ENCODE measurements at places on chromosomes 7 and 10.

DNA sequence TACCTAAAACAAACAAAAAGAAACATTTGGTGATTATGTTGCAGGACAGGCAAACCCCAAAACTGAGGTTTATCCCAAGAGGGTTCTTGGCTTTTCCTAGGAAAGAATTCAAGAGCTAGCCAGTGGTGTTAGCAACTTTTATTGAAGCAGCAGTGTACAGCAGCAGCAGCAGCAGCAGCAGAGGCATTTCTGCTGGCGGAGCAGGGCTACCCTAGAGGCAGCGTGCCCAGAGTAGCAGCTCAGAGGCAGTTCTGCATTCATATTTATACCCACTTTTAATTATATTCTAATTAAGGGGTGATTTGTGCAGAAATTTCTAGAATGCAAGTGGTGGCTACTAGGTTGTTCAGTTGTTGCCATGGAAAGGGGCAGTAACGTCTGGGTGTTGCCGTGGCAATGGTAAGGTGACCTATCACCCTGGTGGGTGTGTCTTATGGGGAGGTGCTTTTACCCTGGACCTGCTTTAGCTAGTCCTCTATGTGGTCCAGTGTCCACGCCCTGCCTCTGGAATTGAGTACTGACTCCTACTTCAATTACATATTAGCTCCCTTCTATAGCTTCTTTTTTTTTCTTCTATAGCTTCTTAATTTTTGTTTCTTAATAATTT lies 53.9 kb downstream of the VCL start:
- no peak for DNase-seq

DNA sequence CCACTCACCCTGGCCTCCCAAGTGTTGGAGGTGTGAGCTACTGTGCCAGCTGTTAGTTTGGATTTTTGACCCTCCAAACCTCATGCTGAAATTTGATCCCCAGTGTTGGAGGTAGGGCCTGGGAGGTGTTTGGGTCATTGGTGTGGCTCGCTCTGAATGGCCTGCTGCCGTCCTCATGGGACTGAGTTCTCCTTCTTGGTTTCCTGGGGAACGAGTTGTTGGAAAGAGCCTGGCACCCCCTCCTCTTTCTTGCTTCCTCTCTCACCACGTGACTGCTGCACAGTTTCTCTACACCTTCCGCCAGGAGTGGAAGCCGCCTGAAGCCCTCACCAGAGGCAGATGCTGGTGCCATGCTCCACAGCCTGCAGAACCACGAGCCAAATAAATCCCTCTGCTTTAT lies 253.5 kb downstream of the PHTF2 start:
- DNase-seq: no peak

GRCh38 chr7:141557360-141557759 lies 6.2 kb downstream of the AGK start:
- DNase-seq: no peak

DNA sequence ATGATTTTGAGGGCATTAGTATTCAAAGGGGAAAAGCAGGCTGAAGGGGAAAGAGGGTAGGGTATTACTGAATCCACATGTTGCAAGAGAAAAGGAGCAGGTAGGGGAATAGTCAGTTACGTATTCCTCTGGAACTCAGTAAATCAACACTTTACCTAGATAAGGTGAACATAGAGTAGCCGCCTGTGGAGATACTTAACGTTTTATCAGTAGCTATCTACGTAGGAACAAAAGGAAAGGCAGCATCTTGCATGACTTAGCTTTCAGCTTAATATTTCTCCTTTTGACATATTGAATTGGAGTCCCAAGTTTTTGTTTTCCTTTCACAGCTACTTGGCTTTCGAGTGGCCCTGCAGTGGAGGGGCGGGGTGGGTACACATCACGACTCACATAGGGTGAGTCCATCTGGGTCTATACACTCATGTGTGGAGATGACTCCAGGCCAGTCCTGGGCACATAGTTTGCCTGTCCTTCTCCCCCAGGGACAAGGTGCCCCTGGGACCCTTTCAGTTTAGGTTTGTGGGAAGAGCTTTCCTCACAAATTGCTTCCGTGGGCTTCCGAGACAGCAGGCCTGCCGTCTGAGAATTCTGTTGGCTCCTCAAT lies 48.1 kb downstream of the CCNY start:
- DNase-seq: peak; percentile 57

- DNase-seq: no peak
Measured at GRCh38 chr10:25989951-25990350, 55.9 kb downstream of the MYO3A start.

DNA sequence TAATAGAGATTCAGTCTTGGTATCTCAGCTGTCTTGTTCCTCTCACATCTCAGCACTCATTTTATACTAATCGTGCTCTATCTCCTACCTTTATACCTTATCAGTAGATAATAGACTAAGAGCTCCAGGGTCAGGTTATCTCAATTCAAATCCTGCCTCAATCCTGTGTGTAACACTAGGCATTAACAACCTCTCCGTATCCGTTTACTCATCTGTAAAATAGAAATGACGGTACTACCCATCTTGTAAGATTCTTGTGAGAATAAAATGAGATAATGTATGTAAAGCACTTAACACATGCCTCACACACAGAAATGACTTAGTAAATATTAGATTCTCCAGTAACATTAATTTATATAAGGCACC lies 622 bp upstream of the P4HA1 start:
- no peak for DNase-seq

DNA sequence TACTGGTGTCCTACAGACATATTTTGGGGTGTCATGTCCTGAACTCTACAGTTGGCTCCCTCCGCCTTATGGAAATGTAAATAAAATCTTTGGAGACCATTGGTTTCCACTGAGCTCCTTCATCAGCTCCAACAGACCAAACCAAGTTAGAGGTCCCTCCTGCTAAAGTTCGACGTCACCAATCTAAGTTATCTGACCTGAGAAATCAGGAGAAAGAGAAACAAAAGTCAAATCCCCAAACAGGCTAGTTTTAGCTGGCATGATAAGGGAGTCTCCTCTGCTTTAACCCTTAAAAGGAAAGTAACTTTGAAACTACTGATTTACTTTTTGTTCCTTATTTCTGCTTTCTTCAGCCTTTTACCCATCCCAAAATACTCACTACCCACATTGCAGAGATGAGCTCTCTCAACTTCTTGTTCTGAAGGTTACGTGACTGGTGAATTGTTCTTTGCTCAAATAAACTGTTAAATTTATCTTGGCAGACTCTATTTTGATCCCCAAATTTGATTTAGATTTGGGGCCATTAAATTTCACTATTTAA lies 39.9 kb downstream of the AVL9 start:
- no peak for DNase-seq

- DNase-seq: no peak
Measured at GRCh38 chr10:28481968-28482367, 51.0 kb upstream of the WAC start.

- DNase-seq: no peak
Measured at GRCh38 chr10:80532571-80532970, 5.1 kb upstream of the SH2D4B start.

DNA sequence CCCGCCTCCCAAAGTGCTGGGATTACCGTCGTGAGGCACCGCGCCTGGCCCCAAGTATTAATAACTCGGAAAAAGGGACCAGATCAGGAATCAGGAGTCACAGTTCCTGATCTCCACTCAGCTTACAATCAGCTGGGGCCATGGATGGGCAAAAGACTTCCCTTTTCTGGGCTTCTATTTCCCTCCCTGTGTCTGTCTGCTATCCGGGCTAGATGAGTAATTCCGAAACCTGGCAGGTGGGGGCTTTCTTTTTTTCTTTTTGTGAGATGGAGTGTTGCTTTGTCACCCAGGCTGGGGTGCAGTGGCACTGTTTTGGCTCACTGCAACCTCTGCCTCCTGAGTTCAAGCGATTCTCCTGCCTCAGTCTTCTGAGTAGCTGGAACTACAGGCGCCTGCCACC lies 11.6 kb downstream of the RPS24 start:
- no peak for DNase-seq

- DNase-seq: peak; percentile 58
Measured at GRCh38 chr7:55493408-55493807, 78.9 kb downstream of the VOPP1 start.

DNA sequence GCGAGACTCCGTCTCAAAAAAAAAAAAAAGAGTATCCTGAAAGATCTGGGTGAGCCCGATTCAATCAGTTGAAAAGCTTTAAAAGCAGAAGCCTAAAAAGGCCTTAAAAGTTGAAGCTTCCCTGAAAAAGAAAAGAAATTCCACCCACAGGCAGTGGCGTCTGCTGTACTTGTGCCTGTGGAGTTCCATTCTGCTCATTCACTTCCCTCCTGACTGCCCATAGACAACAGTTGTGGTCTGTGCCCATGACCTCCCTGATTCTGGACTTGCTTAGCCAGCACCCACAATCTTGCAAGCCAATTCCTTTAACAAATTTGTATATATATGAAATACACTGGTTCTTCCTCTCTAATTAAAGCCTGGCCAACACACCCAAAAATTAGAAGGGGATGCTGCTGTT lies 141.7 kb downstream of the DLG5 start:
- peak; percentile 83 for DNase-seq

GRCh38 chr10:49050906-49051305 lies 64.4 kb downstream of the VSTM4 start:
- DNase-seq: no peak

- no peak for DNase-seq
Measured at GRCh38 chr7:17916786-17917185, 23.5 kb downstream of the SNX13 start.

DNA sequence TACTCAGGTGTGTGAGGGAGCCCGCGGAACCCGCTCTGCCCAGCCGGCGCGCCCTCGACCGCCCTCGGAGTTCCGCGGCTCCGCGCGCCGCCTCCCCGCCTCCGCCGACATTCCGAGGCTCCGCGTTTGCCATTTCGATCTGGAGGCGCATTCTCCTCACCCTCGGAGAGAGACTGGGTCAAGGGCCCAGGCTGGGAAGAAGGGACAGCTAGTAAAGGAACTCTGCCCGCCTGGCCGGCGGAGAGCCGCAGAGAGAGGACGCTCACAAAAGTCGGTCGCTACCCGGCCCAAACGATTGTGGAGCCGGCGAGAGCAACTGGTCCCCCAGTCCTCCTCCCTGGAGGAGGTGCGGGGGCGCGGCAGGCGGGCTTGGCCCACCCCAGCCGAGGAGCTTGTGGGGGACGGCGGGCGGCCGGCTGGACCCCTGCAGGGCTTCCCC lies 74.5 kb upstream of the LEP start:
- no peak for DNase-seq

DNA sequence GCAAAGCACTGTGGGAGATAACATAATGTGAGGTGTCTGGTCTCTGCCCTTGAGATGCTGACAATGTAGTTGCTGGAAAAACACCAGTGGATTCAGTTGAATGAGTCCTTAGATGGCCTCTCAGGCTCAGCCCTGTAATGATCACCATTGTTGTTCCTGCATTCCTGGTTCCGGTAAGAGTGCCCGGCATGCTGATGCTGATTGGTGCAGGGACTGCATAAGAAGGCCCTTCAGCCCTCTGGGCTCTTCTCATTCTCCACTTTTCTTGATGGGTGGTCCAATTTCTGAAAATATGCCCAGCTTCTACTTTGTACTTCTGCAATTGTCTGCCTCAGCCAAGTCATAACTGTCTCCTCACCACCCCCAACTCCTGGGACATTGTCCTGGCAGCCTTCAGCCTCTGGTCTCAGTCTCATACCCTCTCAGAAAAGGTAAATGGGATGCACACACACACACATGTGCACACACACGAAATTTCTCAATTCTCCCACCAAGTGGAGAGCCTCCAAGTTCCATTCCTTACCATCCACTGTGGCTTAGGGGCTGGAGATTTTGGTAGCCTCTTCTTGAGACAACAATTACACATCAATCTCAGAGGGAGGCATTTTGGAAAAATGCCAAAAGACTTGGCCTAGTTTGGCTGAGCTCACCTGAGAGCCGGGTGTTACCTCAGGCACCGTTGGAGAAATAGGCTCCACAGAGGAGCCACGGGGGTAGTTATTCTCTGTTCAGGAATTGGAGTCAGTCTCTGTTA lies 314.9 kb downstream of the RPS24 start:
- no peak for DNase-seq
